ENCODE measurements at places on chromosomes 1 and 21.
A peak's percentile ranks its signal among the peaks of the same experiment; 100 is the strongest.

- DNase-seq = no peak
Measured at GRCh38 chr1:61244114-61244513, 161.8 kb downstream of the NFIA start.

DNA sequence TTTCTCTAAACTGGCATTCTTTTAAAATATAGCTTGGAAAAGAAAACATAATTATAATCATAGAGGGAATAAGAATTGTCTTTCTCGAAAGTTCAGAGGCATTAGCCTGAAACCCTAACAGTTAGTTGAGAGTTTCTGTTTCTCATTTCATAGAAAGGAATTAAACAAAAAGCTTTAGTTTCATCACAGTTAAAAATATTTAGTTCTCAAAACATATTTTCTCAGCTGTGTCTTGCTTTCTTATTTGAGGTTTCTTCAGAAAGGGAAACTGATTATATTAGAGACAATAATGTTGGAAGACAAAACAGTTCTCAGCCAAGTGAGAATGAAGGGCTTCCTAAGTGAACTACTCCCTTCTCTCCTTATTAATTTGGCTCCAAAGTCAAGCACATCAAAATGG is 75.4 kb upstream of the C1orf105 start:
- DNase-seq = no peak

GRCh38 chr1:174954073-174954460 is 45.7 kb upstream of the CACYBP start:
- DNase-seq = no peak

DNA sequence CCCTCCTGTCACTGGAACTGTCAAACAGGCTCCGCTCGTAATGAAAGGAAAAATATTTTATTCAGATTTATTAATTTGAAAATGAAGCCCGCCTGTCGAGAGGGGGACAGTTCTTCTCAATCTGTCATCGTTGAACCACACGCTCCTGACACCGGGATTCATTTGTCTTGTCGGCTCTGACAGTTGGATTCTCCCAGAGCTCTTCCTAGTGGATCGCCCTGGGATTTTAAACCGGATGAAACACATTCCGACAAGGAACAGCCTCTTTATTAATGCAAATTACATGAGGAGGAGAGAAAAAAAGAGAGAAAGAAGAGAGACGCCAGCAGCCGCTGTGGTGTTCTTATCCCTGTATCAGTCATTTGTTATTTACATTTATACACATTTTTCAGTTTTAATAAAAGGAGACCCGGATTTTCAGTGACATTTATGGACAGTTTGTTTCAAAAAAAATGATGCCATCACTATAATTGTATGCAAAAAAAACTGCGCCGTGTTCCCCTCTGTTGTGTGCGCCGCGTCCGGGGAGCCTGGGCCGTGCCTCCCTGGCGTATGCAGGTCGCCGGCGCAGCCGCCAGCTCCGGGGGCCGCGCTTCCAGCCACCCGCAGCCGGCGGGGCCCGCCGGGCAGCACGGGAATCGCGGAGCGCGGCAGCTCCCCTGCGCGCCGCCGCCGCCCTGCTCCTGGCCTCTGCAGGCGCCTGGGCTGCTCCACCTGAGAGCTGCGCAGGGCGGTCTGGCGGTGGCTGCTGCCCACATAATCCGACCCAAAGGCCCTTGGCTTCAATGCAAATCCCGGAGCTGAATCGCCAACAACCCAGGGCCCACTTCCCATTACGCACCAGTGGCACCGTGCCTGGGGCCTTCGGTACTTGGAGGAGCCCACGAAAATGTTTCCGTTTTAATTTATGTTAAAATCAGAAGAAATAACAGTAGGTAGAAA is 237.9 kb upstream of the PBX1 start:
- peak; percentile 20 for DNase-seq

DNA sequence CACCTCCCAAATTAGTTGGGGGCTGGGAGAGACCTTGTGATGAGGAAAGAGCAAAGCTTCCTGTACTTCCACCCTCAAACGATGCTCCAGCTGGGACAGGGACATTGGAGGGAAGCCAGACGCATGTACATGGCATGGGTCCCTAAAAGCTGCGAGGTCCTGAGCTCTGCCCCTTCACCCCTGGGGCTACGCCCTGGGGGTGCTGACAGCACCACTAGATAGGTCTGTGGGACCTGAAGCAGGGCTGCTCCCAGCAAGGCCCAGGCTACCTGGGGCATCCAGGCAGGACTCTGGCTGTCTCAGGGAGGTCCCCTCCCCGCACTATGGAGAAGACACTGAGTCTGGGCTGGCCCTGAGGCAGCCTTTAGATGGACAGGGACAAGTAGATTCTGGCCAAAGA is 83.4 kb downstream of the DMRTB1 start:
- no peak for DNase-seq

GRCh38 chr1:234941321-234942011 is 187.2 kb downstream of the TOMM20 start:
- no peak for DNase-seq

DNA sequence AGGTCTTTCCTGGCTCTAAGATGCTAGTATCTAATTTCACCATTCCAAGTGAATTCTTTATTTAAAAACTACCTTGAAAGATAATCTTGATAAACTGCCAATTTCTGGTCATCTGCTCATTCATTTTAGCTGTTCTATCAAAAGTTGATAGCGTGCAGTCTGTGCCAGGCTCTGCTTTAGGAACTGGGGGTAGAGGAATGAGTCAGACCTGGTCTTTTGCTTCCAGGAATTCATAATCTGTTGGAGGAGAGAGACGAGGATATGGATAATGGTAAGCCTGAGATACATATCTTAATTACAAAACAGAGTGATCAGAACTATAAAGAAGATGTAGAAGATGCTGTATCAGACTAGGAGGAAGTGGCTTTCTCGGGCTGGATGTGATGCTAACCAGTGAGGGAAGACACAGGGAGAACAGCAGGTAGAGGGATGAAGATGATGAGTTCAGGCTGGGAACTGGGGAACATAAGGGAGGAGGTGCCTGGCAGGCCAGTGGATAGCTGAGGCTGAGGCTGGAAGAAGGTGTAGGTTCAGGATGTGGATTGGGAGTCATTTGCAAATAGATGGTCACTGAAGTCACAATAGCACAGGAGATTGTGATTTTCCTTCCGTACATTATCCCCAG is 12.3 kb upstream of the PHC2 start:
- no peak for DNase-seq

DNA sequence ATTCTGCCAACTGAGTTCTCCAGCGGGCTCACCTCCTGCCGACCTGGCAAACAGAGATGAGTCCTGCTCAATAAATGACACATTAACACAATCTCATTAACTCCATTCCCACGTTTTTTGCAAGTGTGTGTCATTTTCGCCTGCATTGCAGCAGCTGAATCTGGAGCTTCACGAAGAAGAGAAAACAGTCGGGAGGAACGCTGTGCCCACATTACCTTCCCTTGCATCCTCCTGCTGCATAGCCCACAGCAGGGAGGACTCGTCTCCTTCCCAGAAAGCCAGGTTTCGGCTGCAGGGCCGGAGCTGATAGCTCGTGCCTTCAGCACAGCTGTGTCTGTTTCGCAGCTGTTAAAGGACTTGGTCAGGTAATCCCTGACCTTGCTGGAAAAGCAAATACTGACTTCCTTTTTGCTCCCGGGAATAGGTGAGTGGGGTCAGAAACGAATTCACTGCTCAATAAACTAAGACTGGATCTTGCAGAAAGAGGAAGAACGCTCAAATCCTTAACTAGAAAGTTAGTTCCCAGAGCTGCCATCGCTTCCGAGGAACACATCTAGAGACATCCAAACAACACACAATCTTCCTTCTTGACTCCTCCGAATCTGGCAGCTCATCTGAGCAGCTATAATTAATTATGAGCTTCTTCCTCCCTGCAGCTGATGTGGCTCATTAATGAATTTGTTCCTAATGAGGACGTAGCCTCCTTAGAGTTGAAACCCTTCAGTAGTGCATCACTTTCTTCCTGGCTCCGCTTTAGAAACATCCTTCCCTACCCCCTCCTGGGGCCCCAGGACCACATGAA is 33.0 kb downstream of the KANK4 start:
- no peak for DNase-seq

DNA sequence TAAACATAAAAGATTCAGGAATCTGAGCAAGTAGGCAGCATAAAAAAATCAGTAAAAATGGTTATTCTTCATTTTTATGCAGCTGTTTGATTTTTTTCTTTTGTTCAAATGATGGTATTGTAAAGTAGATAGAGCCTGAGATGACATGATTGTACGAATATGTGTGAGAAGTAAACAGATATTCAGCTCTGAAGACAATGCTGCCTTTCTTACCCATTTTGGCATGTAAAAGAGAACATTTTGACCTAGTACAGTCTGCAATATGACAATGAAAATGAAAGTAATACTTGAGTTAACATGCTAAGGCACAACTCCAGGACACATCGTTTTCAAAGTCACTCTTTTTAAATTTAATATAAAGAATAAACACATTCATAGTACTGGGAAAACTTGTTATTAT is 95.7 kb upstream of the NCAM2 start:
- no peak for DNase-seq

GRCh38 chr21:27423038-27423437 is 456.1 kb upstream of the ADAMTS5 start:
- peak; percentile 36 for DNase-seq

DNA sequence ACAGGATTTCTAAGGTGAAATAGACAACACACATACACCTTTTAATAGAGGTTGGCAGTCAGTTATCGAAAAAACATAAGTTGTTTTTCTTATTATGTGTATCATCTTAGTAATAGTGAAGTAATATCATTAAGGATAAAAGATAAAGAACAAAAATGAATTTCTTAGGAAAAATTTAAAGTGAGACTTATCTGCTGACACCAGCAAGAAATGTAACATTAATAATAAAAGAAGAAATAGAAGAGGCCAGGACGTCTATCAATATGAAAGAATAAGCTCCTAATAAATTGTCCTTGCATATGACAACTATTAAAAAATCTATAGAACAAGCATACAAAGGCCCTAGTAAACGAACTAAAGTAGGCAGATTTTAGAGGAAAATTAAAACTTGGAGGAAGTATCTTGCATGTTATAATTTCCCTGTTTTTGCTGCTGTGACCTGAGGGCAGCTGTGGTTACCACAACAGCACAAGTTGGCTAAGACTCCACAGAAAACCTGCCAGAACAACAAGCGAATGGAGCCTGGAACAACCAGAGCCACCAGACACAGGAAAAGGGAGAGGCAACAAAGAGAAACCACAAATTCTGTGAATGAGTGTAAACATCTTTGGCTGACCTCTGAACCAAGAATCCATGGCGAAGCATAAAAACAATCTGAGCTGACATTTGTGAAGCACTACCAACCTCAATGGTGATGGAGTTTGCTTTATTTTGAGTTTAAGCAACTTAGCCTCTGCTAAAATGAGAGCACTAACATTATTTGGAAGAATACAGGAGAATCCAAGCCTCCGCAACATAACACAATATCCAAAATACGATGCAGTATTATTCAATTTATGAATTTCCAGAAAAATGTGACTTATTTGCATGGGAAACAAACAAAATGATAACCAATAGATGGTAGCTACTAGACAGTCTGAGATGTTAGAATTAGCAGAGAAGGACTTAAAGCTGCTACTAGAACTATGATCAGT is 207.5 kb downstream of the KCNT2 start:
- DNase-seq = peak; percentile 8

- DNase-seq = no peak
Measured at GRCh38 chr21:43370888-43371570, 55.9 kb downstream of the SIK1 start.

GRCh38 chr21:28636752-28637691 is 355.7 kb downstream of the LTN1 start:
- no peak for DNase-seq

- DNase-seq = no peak
Measured at GRCh38 chr1:2468041-2468472, 8.0 kb upstream of the PLCH2 start.

GRCh38 chr21:28487455-28488070 is 505.1 kb downstream of the LTN1 start:
- DNase-seq = no peak

Measured in transverse colon (tissue), 4 donors.